Activated CD4-positive, alpha-beta T cell treated with anti-CD3 and anti-CD28 coated beads for 24 hours (primary cell): ENCODE measurements at places on chromosomes 2 and 18.

DNA sequence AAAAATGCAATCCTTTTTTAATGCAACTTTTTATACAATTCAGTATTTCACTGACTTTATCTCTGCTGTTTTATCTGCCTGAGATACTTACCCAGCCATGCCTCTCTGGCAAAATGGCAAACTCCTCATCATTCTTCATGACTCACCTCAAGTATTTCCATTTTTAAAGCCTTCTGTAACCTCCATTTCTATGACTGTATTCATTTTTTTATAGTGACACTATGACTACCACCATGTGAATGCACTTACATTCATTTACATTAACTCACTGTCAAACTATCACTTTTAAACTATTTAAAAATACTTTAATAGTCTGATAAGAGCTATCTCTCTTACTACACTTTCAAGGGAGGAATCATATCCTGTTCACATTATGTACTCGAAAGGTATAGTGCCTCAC lies 99.4 kb upstream of the SCN7A start:
- no peak for DNase-seq

- no peak for DNase-seq
Measured at GRCh38 chr2:103132536-103133217, 370.8 kb downstream of the TMEM182 start.

GRCh38 chr18:9861157-9861556 lies 24.6 kb upstream of the TXNDC2 start:
- DNase-seq: no peak

DNA sequence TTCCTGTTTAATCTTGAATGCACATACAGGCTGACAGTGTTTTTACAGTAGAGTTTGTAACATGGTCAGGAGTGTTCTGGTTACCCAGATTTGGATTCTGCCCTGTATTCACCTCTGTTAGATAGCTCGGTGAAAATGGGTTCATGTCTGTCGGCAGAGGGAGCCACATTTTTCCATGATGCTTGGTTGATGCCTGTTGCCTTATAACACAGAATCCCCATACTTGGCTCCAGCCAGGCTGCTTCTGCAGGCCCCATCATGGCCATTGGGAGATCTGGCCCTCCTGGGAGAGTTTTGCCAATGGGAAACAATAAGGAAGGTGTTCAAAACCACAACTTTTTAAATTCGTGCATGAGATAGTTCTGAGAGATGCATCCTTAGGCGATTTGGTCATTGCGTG lies 78.1 kb downstream of the WDSUB1 start:
- DNase-seq: no peak

DNA sequence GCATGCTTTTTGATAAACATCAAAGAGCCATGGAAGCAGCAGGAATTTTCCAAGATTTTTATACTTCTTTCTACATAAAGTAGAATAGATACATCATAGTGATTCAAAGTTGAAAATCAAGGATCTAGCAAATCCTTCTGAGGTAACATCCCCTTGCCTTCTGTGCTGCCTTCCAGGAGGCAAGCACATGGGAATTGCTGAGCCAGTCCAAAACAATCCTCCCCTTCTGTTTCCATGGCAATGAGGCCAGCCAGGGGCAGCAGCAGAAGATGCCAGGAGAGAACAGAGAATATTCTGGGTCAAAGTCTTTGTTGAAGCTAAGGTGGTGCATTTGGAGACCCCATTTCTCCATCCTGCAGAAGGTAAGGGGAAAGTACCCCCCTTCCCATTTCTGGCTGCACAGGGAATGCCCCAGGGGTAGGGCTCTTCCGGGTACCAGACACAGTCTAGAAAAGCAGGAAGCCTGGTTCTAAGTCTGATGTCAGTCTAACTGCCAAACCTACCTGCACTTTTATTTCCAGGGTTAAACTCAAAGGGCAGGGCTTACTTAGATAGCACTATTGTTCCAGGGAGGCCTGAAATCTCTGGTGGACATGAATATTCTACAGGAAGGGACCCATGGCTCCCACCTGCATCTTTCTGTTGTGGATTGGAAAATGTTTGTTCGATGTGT lies 22.1 kb downstream of the CENPA start:
- DNase-seq: no peak

- no peak for DNase-seq
Measured at GRCh38 chr2:3034396-3034795, 343.2 kb downstream of the EIPR1 start.
